ENCODE measurements at places on chromosomes 4 and X.

DNA sequence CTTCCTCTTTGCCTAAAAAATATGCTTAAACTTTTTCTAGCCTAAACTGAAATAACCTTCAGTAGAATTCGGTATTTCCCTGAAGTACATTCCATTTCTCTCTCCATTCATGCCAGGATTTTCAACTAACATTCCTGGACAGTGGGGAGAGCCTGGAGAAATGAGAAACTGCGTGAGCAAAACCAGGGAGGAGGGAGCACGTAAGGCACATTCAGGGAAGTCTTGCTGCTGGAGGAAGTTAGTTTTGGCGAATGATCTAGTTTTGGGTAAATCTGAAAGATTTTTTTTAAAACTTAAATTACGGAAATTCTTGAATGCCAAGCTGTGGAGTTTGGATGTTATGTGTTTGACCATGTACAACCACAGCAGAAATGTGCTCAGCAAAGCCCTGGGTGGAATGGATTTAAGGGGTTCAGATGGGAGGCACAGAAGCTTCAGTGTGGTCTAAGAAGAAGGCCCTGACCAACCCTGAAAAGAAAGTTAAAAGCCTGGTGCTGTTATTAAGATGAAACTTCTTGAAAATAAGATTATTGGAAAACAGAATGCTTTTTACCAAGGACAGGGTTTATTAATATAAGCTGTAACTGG lies 347.8 kb downstream of the ANK2 start:
- peak; percentile 72 for DNase-seq

DNA sequence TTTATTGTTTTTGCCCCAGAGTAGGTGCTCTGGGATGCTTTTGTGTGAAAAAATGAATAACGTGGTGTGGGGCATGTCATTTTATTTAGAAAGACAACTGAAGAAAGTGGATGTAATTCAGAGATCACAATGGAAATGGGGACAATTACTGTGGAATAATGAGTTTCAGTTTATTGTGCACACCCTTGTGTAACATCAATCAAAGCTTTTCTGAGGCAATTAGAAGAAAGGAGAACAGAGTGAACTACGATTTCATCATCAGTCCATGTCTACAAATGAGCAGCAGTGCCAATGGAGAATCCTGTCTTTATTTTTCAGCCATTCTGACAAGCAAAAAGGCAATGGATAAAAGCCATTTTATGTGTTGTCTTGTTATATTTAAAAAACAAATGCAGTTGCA lies 339.2 kb downstream of the TMA16 start:
- no peak for DNase-seq

DNA sequence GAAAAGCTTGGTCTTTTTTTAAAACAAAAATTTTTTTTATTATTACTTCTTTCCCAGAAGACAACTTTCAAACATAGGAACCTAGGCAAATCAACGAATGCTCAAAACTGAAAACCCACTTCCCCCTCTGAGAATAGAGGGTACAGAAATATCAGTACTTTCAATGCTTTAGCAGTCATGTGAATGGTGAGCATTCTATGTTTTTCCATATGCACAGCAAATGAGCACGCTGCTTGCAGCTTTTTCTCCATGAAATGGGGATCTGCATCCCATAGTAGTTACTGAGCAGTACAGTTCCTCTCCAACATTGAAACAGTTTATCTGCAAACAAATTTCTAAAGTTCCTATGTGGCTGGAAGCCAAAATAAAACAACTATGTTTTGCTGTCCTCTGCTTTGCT lies 108.4 kb upstream of the BMP2K start:
- no peak for DNase-seq

DNA sequence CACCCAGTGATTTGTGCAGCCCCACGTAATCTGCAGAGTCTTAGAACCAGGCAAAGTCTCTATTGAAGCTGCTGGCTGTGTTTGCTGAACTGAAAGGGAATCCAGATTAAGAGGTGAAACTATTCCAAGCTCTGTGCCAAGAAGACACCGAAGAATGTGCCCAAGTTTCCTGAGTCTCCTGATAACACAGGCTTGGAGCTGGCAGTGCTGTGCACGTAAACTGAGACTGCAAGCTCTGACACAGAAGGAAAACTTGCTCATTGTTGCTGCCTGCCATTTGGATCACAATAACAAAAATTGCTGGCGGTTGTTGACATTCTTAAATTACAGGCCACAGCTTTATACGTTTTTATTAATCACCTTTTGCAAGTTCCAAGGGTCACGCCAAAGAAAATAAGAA lies 60.2 kb upstream of the VCX3B start:
- DNase-seq, result no peak

- DNase-seq, result no peak
These were observed 2.3 kb downstream of the PLAC8 start for GRCh38 chr4:83112231-83112630.

- DNase-seq, result peak; percentile 36
These were observed 8.4 kb upstream of the AMOT start for GRCh38 chrX:112849016-112849415.

DNA sequence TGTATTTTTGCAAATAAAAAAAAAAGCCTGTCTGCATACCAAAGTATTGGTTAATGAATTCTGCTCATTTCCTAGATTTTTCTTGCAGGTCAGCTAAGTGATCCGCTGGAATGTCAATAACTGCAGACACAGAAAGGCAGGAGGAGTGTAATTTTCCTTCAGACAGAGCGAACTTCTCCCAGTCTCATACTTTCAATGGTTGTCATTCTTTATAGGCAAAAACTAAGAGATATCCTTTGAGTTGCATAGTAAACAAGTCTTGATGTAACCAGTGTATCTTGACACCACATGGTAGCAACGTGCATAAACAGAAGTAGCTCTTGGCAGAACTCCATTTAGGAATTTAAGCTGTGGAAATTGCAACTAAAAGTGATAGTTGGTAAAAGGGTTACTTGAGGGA lies 8.2 kb downstream of the CAPN6 start:
- DNase-seq, result peak; percentile 11

DNA sequence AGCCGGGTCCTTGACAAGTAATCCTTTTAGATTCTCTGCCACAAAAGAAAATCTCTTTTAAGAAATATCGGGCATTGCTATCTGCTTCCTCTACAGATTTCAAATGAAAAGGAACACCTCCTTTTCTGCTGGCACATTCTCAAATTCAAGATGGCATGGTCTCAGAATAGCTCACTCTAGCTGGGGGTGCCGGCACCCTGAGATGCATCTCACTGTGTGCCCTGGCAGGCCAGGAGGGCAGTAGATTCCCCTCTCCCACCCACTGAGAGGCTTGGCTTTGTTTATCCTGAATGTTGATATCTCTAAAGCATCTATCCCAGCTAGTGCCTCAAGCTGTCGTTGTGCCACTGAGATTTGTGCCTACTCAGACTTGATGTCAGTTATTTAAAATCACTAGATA lies 319.5 kb downstream of the ARHGAP10 start:
- DNase-seq, result no peak

DNA sequence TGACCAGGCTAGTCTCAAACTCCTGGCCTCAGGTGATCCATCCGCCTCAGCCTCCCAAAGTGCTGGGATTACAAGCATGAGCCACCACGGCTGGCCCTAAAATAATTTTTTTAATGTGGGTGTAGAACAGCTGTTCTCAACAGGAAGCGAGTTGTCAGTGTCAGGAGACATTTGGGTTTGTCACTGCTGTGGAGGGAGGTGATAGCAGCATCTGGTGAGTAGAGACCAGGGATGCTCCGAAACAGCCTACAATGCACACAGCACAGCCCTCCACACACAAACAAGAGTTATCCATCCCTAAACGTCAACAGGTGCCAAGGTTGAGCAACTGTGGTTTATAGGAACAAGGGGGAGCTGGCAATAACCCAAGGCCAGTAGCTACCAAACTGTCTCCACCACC lies 243.4 kb upstream of the STS start:
- no peak for DNase-seq

GRCh38 chr4:149735796-149736195 lies 79.8 kb downstream of the IQCM start:
- peak; percentile 55 for DNase-seq

GRCh38 chr4:3302786-3303564 lies 10.2 kb downstream of the RGS12 start:
- no peak for DNase-seq

GRCh38 chrX:6718766-6719165 lies 183.8 kb upstream of the VCX3A start:
- DNase-seq, result no peak

DNA sequence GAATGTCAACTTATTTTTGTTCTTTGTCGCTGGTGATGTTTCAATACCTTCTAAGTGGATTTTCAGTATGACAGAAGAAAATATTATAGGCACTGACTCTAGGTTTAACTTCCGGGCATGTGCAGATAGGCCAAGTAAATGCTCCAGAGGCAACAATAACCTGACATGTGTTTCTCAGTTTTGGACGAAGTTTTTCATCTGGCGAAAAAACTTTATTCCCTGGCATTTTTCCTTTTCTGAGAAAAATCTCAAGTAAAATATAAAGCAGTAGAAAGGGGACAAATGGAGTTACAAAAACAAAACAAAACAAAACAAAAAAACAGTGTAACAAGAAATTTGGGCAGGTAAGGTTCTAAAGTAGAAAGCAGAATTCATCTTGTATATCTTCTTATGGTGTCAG lies 173.5 kb downstream of the ANTXR2 start:
- DNase-seq, result no peak

DNA sequence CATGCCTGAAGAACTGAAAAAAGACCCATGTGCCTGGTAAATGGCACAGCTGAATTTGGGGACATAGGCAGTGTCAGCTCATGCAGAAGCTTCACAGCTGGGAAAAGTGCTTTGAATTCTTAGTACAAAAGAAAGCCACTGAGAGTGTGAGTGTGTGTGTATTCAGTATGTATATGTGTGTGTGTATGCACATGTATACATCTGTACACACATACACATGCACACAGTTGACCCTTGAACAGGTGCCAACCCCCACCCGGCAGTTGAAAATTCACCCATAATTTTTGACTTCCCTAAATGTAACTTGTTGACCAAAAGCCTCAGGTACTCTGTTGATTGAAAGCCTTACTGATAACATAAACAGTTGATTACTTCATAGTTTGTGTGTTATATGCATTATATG lies 49.5 kb upstream of the ENPP6 start:
- no peak for DNase-seq

DNA sequence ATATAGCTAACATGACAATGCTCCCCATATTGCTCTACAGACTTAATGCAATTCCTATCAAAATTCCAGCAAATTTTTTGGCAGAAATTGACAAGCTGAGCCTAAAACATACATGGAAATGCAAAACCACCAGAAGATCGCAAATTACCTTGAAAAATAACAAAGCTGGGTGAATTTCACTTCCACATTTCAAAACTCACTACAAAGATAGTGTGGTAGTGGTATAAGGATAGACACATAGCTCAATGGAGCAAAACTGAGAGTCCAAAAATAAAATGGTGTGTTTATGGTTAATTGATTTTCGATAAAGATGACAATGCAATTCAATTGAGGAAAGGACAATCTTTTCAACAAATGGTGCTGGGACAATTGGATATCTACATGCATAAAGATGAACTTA lies 65.8 kb downstream of the SLC9A7 start:
- DNase-seq, result no peak

GRCh38 chrX:120334603-120335002 lies 23.3 kb upstream of the TMEM255A start:
- no peak for DNase-seq

GRCh38 chr4:163484906-163485305 lies 9.6 kb upstream of the TMA16 start:
- DNase-seq, result peak; percentile 52

GRCh38 chr4:182878633-182879495 lies 38.3 kb downstream of the DCTD start:
- no peak for DNase-seq

DNA sequence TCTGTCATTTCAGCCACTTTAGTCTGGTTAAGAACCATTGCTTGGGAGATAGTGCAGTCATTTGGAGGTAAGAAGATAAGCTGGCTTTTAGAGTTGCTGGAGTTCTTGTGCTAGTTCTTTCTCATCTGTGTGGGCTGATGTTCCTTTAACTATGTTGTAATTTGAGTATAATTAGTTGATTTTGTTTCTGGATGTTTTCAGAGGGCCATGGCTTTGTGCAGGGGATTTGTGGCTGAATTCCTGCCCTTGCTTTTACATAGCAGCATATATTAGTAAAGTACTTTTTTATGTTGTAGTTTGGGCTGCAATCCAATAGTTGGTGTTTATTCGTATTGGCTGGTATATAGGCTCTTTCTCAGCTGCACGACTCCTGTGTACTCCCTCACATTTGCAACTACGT lies 339.6 kb downstream of the ANKRD50 start:
- no peak for DNase-seq

- DNase-seq, result no peak
These were observed 230.8 kb downstream of the PCDH10 start for GRCh38 chr4:133379681-133380438.

DNA sequence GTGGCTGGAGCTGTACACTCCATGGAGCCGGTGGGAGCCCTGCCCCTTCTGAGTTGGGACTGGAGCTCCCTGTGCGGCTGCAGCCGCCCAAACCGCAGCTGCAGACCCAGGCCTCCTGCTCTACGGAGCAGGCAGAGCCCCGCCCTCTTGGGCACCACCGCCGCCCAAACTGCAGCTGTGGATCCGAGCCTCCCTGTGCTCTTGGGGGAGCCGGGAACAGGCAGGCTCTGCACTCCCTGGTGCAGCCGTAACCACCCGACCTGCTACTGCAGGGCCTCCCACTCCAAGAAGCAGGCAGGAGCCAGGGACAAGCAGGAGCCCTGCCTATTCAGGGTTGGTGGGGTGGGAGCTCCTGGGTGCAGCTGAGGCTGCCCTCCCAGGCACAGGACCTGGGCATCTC lies 237.5 kb upstream of the ATP6AP2 start:
- no peak for DNase-seq

GRCh38 chr4:3252831-3253641 lies 4.1 kb downstream of the MSANTD1 start:
- DNase-seq, result no peak

GRCh38 chr4:175335331-175335730 lies 417.2 kb downstream of the ADAM29 start:
- no peak for DNase-seq

- DNase-seq, result no peak
These were observed 112.5 kb downstream of the JADE1 start for GRCh38 chr4:128921954-128922353.

DNA sequence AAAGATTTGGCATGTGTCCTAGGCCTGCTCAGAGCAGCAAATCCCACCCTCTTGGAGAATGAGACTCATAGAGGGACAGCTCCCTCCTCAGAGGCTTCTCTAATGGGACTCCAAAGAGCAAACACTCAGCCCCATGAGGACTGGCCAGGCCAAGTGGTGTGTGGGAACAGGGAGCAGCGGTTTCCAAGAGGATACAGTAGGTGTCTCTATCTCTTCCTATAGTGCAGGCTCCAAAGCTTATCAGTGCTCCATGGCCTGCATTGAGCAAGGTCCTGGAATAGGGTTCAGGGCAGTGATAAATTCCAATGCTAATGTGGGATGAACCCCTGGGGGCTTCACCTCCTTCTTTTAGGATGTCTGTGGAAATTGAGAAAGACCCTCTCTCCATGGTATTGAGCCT lies 15.7 kb upstream of the MAGEA10 start:
- no peak for DNase-seq

GRCh38 chr4:176780995-176781738 lies 11.6 kb downstream of the VEGFC start:
- DNase-seq, result peak; percentile 83

GRCh38 chr4:68891678-68892077 lies 59.9 kb downstream of the UGT2A3 start:
- DNase-seq, result no peak
